AG20443 (cell line): ENCODE measurements at places on chromosomes 2 and 18.

DNA sequence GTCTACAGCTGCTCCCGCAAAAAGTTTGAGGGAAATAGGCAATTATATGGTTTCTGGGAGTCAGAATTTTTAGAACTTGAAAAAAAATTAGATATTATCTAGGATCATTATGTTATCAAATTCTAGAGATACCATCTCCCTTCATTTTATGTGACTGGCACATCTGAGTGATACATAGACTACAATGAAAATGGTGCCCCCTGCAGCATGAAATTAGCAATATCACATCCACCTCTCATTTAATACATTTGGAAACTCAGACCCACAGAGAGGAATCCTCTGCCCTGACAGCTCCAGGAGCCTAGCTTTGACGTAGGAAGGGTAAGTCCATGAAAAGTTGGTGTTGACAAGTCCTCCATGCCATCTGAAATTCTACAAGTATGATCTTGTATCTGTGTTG lies 381.6 kb downstream of the SUCLG1 start:
- DNase-seq, result no peak

- no peak for DNase-seq
These were observed 475.3 kb downstream of the RIT2 start for GRCh38 chr18:42640160-42640559.

- no peak for DNase-seq
These were observed 22.5 kb downstream of the GATA6 start for GRCh38 chr18:22191923-22192322.

DNA sequence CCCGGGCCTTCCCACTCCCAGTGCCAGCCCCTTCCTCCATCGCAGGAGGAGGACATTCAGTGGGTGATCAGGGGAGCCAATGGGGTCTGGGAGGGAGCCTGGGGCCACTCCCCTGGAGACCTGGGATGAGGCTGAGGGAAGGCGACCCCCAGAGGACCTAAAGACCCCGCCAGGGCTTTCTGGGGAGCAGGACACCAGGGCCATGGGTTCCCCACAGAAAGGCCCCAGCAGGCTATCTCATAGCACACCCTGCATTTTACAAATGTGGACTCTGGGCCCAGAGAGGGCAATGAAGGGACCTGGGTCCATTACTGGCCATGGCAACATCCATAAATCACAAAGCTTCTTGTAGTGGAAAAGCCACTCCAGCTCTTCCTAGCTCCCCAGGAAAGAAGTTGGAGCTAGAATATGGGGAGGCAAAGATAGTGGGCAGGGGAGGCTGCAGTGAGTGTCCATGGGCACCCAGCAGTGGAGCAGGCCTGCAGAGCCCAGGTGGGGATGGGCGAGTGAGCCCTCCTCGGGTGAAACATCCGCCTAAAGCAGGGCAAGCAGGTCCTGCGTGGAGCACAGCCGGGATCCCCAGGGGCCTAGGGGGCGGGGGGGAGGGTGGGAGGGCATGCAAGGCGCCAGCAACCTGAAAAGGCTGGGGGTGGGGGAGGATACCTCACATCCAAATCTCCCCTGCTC lies 13.8 kb downstream of the CYP26B1 start:
- DNase-seq, result no peak

DNA sequence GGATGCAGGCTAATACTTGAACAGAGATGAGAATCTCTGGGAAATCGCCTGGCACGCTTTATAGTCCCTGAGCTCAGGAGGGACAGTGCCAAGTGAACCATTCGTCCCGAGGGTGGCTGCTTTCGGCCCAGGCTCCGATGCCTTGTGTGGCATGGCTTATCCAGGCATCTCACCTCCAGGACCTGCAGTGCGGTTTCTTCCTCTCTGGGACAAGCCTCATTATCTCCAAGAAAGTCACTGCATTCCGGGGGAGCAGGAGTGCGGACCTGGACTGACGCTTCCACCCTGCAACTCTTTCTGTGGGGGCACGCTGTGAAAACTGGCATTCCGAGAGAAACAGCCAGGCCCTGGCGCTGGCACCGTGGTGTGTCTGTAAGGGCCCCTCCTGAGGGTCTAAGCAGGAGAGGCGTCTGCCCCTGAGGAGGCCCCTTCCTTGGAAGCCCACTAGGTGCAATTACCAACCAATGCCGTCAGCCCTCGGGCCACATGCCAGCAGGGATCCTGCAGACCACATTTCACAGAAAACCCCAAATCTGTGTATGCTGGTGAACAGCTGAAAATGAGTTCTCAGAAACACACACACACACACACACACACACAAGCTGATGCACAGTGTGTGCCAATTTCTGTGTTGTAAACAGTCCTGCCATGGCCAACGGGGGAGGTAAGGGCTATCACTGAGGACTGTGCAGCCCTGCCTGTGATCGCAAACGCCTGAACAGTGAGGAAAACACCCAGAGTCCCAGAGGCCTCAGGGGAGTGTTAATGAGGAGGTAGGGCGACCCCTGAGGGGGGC lies 351.9 kb upstream of the SALL3 start:
- no peak for DNase-seq

DNA sequence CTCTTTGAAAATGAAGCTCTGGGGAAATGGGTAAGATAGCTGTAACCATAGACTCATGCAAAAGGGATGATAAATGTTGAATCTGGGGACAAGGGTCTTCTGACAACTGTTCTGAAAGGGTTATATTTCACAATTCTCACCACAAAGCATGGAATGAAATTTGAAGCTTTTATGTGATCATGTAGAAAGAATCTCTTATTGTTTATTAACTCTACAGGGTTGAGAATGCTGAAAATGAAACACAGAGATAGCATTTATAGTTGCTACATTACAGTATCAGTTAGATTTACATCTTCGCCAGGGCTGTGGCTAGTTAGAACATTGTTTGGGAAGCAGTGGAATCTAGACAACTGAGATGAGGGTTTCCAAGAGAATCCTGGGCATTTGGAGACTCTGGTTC lies 97.4 kb upstream of the LHCGR start:
- no peak for DNase-seq

- no peak for DNase-seq
These were observed 118.2 kb upstream of the OTOS start for GRCh38 chr2:240258685-240259084.

- no peak for DNase-seq
These were observed 6.9 kb downstream of the ATP6V1B1 start for GRCh38 chr2:70942396-70943204.

DNA sequence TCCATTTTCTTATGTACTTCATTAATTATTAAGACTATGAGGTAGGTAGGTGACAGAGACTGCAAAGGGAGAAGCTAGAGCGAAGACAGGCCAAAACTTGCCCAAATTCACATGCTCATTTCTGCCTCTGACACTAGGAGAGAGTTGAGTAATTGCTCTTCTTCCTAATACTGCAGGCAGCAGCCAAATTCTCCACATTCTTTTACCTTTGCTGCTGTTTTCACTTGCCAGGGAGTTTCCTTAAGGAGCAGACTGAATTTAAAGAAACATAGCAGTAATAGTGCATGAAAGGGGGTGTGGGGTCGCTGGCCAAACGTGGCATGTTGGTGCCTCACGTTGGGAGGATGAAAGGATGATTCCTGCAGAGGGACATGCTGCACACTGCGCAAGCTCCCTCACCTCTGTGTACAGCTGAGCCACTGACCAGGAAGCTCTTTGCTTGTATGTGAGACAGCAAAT lies 12.3 kb downstream of the CRIM1 start:
- no peak for DNase-seq

- DNase-seq, result no peak
These were observed 190.8 kb upstream of the PARD3B start for GRCh38 chr2:204354442-204354856.

DNA sequence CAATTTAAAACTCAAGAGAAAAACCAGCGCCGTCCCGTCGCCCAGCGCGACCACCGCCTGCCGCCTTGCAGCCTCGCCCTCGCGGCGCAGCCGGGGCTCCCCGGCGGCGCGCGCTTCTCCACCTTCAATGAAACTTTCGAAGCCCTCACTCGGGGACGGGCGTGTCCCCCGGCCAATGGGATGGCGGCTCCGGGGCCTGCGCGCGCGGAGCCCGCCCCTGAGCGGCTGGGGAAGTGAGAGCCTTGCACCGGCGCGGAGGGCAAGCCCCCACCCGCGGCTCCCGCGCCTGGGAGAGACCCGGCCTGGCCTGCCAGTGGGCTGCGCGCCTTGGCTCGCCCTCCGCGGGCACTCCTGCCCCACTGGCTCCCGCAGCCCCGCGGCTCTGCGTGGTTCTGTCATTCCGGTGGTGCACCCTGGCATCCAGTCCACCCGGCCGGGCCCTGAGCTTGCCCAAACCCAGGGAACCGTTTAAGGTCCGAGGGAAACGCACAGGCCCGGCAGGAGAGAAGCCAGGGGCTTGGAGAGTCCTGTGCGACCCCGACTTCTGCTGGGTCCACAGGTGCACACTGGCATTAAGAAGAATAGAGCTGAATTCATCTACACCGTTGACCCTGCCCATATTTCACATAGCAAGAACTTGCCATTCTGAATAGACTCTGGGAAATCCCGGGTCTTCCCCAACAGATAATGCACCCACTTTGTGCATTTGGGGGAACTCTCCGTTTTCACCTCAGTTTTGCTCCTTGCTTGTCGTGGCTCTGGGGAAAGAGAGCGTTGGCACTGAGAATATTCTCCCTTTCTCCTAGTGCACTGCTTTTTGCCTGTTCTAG lies at the start of gene PIEZO2:
PIEZO2 (minus strand) TSS at position 129 of the 830 bp plus-strand sequence. CDS start 981 bp downstream, outside the sequence.
- DNase-seq, result peak; percentile 94

DNA sequence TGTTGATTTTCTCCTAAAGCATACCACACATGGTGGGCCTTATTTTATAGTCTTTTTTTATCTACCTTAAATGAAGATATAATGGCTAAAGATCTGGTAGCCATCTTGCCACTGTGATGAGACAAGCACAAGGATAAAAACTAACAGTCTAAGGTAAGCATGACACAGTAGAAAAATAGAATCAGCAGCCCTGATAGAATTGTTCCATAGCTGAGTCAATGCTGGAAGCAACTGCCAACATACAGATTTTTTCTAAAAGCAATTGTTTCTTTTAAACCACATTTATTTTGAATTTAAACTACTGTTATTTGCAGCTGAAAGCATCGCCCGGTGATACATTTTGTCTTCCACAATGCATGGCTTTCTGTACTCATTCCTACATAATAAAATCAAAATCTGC lies 1091.5 kb upstream of the CHAC2 start:
- no peak for DNase-seq

GRCh38 chr2:18290386-18290785 lies 270.1 kb downstream of the RDH14 start:
- no peak for DNase-seq

GRCh38 chr2:54606393-54606958 lies 117.0 kb upstream of the EML6 start:
- peak; percentile 59 for DNase-seq

DNA sequence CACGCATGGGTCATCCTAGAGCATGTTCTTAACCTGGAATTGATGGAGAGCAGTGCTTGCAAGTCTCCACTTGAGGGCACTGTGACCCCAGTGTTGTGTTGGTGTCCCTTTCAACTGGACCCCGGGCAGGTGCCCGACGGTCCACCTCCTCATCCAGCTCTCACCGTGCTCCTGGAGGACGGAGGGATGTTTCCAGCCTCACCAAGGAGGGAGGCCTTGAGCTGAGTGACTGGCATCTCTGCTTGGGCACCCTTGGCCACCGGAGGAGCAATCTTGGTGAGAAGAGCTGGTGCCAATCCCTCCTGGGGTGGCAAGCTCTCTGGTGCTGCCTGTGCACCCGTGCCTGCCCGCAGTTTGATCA lies 45.4 kb upstream of the ASB18 start:
- DNase-seq, result peak; percentile 53

- no peak for DNase-seq
These were observed 99.9 kb upstream of the SLC38A11 start for GRCh38 chr2:165055082-165055851.
